ENCODE measurements at places on chromosomes 5 and 9.

DNA sequence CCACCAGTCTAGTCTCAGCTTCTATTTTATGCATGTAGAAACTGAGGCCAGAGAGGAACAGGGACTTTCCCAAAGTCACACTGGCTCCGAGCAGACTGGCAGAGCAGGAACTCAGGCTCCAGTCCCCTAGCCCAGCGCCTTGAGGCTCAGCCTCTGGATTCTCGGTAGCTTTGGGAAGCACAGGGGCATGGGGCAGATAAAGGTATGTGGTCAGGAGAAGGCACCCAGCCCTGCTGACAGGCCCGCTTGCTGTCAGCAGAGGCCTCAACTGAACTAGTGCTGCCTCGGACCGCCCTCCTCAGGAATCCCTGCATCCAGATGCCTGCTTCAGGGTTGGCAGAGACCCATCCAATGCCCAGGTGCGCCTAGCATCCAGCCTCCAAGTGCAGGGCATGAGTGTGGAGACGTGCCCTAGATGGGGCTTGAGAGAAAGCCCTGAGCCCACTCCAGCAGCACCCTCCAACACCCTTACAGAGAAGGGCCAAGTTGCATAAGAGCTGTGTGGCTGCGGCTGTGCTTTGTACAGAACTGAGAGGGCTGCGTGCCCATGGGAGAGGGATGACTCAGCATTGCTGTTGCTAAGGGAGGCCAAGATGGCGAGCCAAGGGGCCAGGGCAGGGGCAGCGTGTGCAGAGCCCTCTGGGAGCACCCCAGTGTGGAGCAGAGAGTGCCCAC is 168.6 kb downstream of the MACROH2A1 start:
- DNase-seq = peak; percentile 52

DNA sequence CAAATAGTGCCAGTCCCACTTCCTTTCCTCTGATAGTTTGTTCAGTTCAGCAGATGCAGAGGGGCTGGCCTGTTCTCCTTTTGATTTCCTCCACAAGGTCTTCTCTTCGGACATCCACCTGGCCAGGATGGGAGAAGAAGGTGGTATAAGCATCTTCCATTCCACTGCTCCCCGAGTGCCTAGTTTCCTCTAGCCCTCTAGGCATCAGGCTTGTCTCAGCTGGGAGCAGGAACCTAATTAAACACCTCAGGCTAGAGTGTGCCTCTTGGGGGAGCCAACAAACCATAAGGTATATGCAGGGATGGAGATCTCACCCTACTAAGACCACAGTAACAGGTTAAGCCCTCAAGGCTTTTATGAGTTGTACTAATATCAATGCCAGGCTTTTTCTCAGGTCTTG is 835 bp upstream of the DND1 start:
- no peak for DNase-seq

GRCh38 chr9:10112070-10112469 is 500.7 kb downstream of the PTPRD start:
- no peak for DNase-seq

DNA sequence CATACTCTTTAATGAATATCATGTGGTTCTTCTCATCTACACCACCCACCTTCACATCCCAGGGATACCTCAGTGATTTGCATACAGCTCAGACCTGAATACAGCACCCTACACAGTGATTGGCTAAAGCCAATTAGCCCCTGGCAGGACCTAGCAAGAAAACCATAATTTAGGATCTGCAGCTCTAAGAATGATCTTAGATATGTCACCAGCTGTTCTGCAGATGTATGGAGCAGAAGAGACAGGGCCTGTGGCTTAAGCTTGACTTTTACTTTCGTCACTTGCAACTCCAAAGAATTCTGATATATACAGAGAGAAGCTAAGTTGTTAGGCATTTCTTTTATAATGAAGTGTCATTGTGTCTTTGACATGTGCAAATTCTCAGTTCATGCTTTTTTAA is 483.2 kb upstream of the C9orf72 start:
- DNase-seq = no peak

- DNase-seq = no peak
Observed at GRCh38 chr9:136261686-136262430, 16.2 kb upstream of the QSOX2 start.

GRCh38 chr5:83924891-83925290 is 204.2 kb upstream of the HAPLN1 start:
- DNase-seq = peak; percentile 63
